ENCODE measurements at places on chromosomes 1 and 21. TPM values are rescaled to one million over a fixed set of nuclear protein-coding genes. Genes with fewer than 3 reads are reported as not detected.

GRCh38 chr1:97783751-97784150 lies 137.1 kb downstream of the DPYD start:
- no peaks in the 10 kb centered on the region for H3K27me3 ChIP-seq
- H3K27ac ChIP-seq, result no peak overlapping the region
- no peak for DNase-seq

DNA sequence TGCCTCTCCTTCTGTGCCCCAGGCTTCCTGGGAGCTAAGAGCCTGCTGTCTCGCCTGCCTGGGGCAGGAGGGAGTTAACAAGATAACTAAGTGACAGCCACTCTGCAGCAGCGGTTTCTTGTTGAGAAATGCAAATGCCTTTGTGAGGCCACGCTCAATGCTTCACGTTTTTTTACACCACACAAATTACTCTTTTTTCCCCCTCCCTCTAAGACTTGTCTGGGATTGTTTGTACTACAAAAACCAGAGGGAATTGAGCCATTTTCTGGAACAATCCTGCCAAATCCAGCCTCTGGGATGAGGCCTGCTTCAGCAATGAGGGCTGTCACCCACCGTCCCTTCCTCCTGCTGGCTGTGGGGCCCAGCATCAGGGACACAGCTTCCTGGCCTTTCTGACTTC lies 119.6 kb downstream of the ACTL8 start:
- DNase-seq, result no peak
- no peaks in the 10 kb centered on the region for H3K27me3 ChIP-seq
- no peak overlapping the region for H3K27ac ChIP-seq

DNA sequence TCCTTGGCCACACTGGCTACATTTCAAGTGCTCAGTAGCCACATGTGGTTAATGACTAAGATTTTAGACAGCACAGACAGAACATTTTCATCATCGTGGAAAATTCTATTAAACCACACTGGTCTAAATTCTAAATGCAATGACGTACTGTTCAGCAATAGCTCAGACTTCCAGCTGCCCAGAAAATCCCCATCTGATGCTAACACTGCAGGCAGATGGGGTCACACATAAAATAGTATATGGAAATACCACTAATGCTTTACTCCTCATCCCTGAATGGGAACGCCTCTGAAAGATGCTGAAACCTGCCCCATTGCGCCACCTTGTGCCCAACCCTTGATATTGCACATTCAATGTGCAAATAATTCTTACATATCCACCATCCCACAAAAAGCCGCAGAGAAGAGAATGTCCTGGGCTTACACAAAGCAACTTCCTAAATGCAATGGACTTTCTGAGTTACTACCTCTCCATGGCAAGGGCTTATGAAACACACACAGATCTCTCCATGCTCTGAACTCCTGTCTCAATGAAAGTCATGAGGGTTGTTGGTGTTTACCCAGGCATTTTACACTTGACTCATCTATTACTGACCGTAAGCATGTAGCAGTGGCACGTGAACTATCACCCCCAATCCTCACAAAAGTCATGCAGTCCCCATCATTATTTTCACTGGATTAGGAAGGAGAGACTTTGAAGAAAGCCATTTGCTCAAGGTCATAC lies 20.3 kb upstream of the SLC5A9 start:
- H3K4me1 ChIP-seq, result no peaks in the 10 kb centered on the region
- H3K27me3 ChIP-seq, result peaks cover 11% of the 10 kb centered on the region
- peak; percentile 86 for DNase-seq
- no peak overlapping the region for H3K4me3 ChIP-seq
- H3K36me3 ChIP-seq, result no peaks in the 10 kb centered on the region

- H3K4me1 ChIP-seq, result no peaks in the 10 kb centered on the region
- H3K4me3 ChIP-seq, result no peak overlapping the region
- no peaks in the 10 kb centered on the region for H3K36me3 ChIP-seq
- no peak overlapping the region for H3K27ac ChIP-seq
- H3K27me3 ChIP-seq, result peaks cover 2% of the 10 kb centered on the region
Measured at GRCh38 chr1:57736940-57737339, 313.1 kb upstream of the DAB1 start.

GRCh38 chr1:34790985-34791384 lies 1.8 kb upstream of the GJA4 start:
- H3K4me3 ChIP-seq, result no peak overlapping the region
- H3K36me3 ChIP-seq, result no peaks in the 10 kb centered on the region
- H3K27ac ChIP-seq, result no peak overlapping the region
- no peak for DNase-seq

DNA sequence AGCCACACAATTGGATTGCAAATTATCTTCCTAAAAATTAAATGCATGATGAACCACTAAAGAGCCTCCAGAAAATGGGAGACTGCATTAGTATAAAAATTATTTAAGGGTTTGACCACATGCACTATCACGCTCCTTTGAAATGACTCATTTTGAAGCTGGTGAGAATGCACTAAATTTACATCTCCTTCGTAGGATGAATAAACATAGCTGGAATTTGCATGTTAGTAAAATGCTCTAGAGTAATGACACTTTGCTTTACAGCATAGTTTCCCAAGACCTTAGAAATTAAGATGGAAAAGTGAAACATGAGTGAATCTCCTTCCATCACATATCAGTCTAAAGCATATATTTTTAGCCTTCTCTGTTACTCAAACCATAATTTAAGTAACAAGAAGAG lies 2.4 kb downstream of the PLPPR4 start:
- H3K36me3 ChIP-seq, result no peaks in the 10 kb centered on the region
- H3K4me1 ChIP-seq, result peaks cover 17% of the 10 kb centered on the region
- H3K27ac ChIP-seq, result peak overlapping the region; percentile 86
- no peak overlapping the region for H3K4me3 ChIP-seq
- DNase-seq, result no peak

LUZP1 gene
- 47.6 TPM for total RNA-seq

CIART gene
- 3.4 TPM for total RNA-seq

GRCh38 chr21:16071761-16072160 lies 342.0 kb downstream of the USP25 start:
- no peaks in the 10 kb centered on the region for H3K36me3 ChIP-seq
- H3K27me3 ChIP-seq, result no peaks in the 10 kb centered on the region
- peak overlapping the region; percentile 51 for H3K27ac ChIP-seq
- H3K4me1 ChIP-seq, result peaks cover 26% of the 10 kb centered on the region

MIS18A gene
- 7.2 TPM for total RNA-seq

- DNase-seq, result no peak
- H3K27ac ChIP-seq, result no peak overlapping the region
- peaks cover 8% of the 10 kb centered on the region for H3K36me3 ChIP-seq
- H3K4me1 ChIP-seq, result peaks cover 7% of the 10 kb centered on the region
Measured at GRCh38 chr21:38392661-38393060, 105.6 kb downstream of the ERG start.

GFI1 gene
- 0.18 TPM for total RNA-seq

COX20 gene
- 27.6 TPM for total RNA-seq

HYI gene
- total RNA-seq, result 43.2 TPM

SIM2 gene
- 1.5 TPM for total RNA-seq

NEK2 gene
- total RNA-seq, result 4.4 TPM

- no peaks in the 10 kb centered on the region for H3K27me3 ChIP-seq
- no peak overlapping the region for H3K27ac ChIP-seq
- H3K36me3 ChIP-seq, result no peaks in the 10 kb centered on the region
- H3K4me1 ChIP-seq, result no peaks in the 10 kb centered on the region
- no peak for DNase-seq
Measured at GRCh38 chr1:43878854-43879253, 54.7 kb upstream of the ARTN start.

ATAD3A gene
- 30.0 TPM for total RNA-seq

DNA sequence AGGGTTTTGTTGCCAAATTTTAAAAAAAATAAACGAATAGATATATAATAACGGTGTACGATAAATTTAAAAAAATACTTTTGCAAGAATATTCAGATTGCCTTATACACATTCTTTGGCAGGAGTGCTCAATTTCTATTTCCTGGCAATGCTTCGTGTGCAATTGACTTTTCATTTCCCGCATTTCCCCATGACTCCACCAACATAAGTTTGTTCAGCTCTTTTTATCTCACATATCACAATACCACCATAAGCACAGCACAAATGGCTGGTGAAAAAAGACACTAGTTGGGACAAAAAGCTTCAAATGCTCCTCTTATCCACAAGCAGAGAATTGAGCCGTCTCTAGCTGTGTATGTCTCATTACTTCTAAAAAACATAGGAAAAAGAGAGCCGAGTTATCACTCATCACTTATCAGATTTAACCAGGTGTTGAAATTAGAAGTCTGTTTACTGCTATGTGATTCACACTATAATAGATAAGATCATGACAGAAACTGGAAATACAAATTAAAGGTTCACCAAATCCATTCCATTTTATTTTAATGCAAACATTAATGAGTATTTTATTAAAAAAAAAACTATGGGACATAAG lies 28.9 kb upstream of the RGS1 start:
- H3K27me3 ChIP-seq, result no peaks in the 10 kb centered on the region
- no peak overlapping the region for H3K27ac ChIP-seq
- peaks cover 25% of the 10 kb centered on the region for H3K4me1 ChIP-seq

DNA sequence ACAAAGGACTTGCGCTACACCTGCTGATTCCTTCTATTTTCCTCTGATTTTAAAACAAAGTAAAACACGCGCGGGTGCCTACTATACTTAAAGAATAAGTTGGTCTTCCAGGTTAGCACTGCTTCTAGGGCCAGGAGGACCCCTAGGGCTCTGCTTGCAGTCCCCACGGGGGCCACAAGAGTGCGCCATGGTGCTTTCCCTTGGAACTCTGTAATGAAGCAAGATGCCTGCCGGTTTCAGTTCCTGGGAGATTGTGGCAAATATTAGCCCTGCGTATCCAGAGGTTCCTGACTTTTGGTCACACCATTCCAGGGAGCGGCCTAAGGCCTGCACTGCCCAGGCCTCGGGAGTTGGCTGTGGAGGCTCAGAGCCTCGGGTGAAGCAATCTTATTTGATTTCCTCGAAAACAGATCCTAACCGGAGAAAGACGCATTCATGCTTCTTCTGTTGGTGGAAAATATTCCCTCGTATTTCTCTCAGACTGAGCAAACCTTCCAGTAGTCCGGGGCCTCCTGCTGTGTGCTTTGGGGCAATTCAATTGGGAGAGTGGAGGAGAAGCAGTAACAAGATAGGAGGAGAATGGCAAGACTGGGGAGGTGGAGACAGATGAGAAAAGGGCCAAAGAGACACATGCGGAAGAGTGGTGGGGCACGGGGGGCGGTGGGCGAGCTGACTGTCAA lies 25.3 kb downstream of the ADAM30 start:
- H3K27ac ChIP-seq, result peak overlapping the region; percentile 39
- H3K4me1 ChIP-seq, result peaks cover 12% of the 10 kb centered on the region
- peaks cover 2% of the 10 kb centered on the region for H3K27me3 ChIP-seq
- H3K4me3 ChIP-seq, result peak overlapping the region; percentile 43
- DNase-seq, result peak; percentile 95

All from osteocyte (in vitro differentiated cells).